Gastroesophageal sphincter (tissue), 4 donors: ENCODE measurements at places on chromosomes 2 and 18. TPM values are rescaled to one million over a fixed set of nuclear protein-coding genes. Genes with fewer than 3 reads are reported as not detected.
A peak's percentile ranks its signal among the peaks of the same experiment; 100 is the strongest.

DNA sequence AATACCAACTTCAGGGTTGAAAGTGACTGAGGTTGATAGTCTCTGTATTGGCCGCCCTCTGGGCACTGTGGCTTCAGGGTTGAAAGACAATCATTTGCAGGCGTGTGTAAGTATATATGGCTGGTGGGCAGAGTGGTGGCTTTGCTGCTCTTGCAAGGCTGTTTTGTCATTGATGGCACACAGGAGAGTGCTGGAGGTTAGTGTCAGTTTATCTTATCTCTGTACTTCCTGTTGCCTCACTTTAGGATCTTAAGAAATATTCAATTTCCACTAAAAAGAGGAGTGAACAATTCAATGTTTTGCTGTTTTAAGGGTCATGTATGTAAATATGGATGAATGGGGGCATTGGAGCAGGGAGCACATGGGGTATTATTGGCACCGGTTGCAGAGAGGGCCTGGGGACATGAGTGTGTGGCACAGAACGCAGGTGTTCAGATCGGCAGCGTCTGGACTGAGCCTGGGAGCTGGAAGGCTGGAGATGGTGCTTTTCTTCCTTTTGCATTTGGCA lies 51.5 kb downstream of the NCK2 start:
- H3K4me3 ChIP-seq, result no peak overlapping the region
- ATAC-seq, result no peak
- H3K27ac ChIP-seq, result no peak overlapping the region
- H3K27me3 ChIP-seq, result no peaks in the 10 kb centered on the region
- H3K4me1 ChIP-seq, result peaks cover 10% of the 10 kb centered on the region

- H3K36me3 ChIP-seq, result no peaks in the 10 kb centered on the region
- peaks cover 11% of the 10 kb centered on the region for H3K27me3 ChIP-seq
- H3K27ac ChIP-seq, result no peak overlapping the region
- H3K4me3 ChIP-seq, result no peak overlapping the region
Measured at GRCh38 chr2:10864861-10865636, 46.7 kb upstream of the KCNF1 start.

- no peaks in the 10 kb centered on the region for H3K4me1 ChIP-seq
- no peak overlapping the region for H3K4me3 ChIP-seq
- no peak for ATAC-seq
Measured at GRCh38 chr2:161243905-161244304, 64.3 kb upstream of the PSMD14 start.

- no peak overlapping the region for H3K27ac ChIP-seq
- H3K4me3 ChIP-seq, result no peak overlapping the region
Measured at GRCh38 chr2:47891369-47892337, 14.6 kb downstream of the FBXO11 start.

DNA sequence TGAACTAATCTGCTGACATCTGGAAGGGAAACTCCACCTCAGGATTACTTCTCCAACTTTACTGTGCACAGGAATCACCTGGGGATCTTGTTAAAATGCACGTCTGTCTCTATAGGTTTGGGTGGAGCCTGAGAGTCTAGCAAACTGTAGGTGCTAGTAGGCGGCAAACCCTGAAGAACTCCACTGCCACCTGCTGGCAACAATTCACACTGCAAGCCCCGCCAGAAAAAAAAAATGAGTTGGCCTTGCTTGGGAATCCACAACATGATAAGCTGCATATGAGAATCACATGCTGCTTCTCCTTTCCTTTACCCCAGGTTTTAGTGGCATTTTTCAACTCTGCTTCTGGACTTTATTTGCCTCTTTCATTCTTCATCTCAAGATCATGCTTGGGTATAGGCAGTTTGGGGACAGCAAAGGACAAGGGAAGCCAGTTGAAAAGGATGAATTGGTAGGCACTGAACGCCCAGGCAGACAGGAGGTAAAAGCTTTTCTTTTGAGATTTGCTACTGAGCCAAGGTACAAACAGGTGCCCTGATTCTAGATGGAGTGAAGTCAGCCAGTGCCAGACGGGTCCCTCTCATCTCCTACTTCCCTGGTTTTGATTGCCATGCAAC lies 88.8 kb downstream of the VIT start:
- H3K36me3 ChIP-seq, result no peaks in the 10 kb centered on the region
- H3K4me1 ChIP-seq, result peaks cover 13% of the 10 kb centered on the region
- no peaks in the 10 kb centered on the region for H3K27me3 ChIP-seq
- no peak overlapping the region for H3K4me3 ChIP-seq

- H3K36me3 ChIP-seq, result no peaks in the 10 kb centered on the region
- peaks cover 4% of the 10 kb centered on the region for H3K27me3 ChIP-seq
- no peaks in the 10 kb centered on the region for H3K4me1 ChIP-seq
Measured at GRCh38 chr2:240620149-240620731, 5.0 kb upstream of the GPR35 start.

DNA sequence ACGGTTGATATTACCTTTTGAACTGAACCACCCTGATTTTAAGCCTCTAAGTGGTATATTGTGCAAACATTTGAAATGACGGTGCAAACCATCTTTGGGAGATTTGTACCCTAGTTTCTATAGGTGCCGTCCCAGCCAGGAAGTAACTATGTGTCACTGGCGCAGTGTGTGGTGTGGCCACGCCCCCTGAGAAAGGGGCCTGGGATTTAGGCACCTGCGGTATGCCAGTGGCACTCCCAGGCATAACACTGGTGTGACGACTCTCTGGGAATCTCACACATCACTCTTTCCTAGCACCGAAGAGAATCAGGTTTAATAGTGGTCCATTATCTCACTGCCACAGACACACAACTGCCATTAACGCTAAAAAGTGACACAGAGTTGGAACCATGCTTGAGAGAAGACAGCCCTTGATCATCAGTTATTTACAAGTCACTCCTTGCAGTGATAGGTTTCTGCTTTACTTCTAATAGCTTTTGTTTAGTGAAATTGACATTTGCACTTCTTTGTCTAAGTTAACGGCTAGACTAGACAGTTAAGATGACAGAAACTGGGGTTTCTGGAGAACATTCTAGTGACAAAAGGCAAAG lies 11.1 kb downstream of the AQP4 start:
- H3K4me1 ChIP-seq, result no peaks in the 10 kb centered on the region
- no peak overlapping the region for H3K27ac ChIP-seq
- no peak overlapping the region for H3K4me3 ChIP-seq
- H3K36me3 ChIP-seq, result no peaks in the 10 kb centered on the region

GRCh38 chr2:18771212-18771611 lies 181.8 kb upstream of the NT5C1B start:
- H3K27me3 ChIP-seq, result no peaks in the 10 kb centered on the region
- H3K36me3 ChIP-seq, result no peaks in the 10 kb centered on the region
- no peak overlapping the region for H3K27ac ChIP-seq
- no peaks in the 10 kb centered on the region for H3K4me1 ChIP-seq
- no peak for ATAC-seq

DNA sequence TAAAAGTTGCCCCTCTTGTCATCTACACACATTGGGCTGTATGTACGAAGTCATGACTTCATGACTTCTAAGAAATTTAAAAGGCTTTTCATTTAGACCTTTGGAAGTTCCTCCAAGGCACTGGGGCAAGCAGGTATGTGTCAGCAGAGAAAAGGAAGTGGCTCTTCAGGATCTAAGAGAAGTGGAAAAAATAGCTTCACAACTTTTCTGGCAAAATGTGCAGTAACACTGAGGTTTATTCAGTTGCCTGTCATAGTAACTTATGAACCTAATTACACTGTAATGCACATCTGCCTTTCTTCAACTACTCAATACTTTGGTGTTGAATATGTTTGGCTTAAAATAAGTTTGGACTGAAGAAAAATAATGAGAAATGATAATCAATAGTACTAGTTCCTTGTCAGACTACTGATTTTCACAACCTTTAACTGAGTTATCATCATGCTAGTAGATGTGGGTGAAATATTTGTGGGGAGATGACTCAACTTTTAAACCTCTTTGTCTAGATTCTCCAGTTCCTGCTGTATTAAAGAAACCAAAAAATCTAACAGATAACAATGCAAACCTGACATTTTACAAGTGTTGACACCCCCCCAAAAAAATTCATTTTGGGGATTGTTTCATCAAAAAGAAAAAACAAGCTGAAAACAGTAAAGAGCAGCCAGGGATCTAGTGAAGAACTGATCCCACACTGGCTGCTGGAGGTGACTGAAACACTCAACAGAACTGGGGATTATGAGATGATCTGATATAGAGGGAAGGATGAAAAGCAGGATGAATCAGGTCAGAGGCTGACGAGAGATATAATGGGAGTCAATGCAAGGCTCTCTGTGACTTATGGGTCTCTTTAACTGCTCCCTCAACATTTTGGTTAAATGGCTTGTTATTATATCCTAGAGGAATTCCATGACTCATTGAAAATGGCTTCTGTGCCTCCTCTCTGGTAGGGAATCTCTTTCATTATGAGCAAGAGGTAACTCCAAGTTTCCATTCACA lies 84.6 kb downstream of the COLEC12 start:
- H3K27me3 ChIP-seq, result no peaks in the 10 kb centered on the region

DNA sequence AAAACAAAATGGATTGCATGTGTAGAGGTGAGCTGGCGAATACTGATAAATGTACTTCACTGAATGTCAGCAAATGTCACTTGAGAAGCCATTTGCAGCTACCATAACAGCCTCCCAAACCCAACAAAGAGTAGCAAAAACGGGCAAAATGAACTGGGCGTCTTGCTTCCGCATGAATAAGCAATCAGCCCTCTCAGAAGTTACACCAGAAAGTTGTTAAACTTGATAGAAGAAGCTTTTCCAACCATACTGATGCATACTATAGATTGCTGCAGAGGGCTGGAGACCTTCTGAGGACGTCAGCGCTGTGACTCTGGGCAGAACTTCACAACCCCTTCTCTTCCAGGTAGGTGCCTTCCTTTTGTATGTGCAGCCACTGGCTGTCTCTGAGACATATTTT lies 18.7 kb upstream of the SIX3 start:
- H3K27ac ChIP-seq, result no peak overlapping the region
- H3K27me3 ChIP-seq, result peaks cover 100% of the 10 kb centered on the region
- H3K36me3 ChIP-seq, result no peaks in the 10 kb centered on the region
- H3K4me3 ChIP-seq, result no peak overlapping the region
- peaks cover under 1% of the 10 kb centered on the region for H3K4me1 ChIP-seq

DNA sequence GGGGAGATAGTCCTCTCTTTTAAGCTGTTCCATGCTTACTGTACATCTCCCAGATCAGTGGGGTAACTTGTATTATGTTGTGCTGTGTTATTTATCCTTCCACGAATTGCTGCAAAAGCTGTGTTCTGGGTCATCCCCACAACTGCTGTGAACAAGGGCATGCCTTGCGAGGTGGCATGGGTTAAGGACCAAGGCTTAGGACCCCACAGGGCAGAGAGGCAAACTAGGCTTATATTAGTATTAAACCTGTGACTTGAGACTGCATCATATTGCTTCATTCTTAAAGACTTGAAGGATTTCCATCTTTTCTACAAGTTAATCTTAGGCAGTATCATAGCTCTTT lies 19.9 kb downstream of the RND3 start:
- peak overlapping the region; percentile 72 for H3K27ac ChIP-seq
- peaks cover 9% of the 10 kb centered on the region for H3K4me1 ChIP-seq
- no peak for ATAC-seq
- no peaks in the 10 kb centered on the region for H3K27me3 ChIP-seq
- H3K36me3 ChIP-seq, result peaks cover 39% of the 10 kb centered on the region
- H3K4me3 ChIP-seq, result no peak overlapping the region

GRCh38 chr2:68118816-68119215 lies 38.9 kb upstream of the PNO1 start:
- H3K36me3 ChIP-seq, result no peaks in the 10 kb centered on the region
- ATAC-seq, result no peak
- no peaks in the 10 kb centered on the region for H3K4me1 ChIP-seq

- H3K27ac ChIP-seq, result no peak overlapping the region
- H3K4me1 ChIP-seq, result no peaks in the 10 kb centered on the region
- H3K4me3 ChIP-seq, result no peak overlapping the region
Measured at GRCh38 chr2:53505826-53506225, 261.8 kb upstream of the CHAC2 start.

DNA sequence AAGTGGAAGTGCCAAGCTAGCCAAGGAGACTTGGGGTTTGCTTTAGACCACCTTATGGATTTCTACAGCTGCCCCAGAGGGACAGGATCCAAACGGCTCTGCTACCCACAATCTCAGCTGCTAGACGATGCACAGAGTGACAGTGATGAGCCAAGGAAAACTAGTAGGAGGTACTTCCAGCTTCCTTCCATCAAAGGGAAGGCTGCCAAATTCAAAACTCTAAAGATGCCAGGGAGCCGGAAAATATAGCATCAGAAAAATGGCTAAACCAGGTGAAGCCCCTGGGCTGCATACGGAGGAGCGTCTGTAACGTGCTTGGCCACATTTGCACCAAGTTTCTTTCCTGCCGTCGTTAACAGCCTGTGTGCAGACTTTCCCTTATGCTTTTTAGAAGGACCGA lies 245.5 kb upstream of the ZNF521 start:
- no peak overlapping the region for H3K4me3 ChIP-seq
- H3K27me3 ChIP-seq, result no peaks in the 10 kb centered on the region
- no peak overlapping the region for H3K27ac ChIP-seq
- no peak for ATAC-seq
- no peaks in the 10 kb centered on the region for H3K4me1 ChIP-seq

GRCh38 chr2:72914589-72915319 lies 2.6 kb upstream of the EMX1 start:
- no peak overlapping the region for H3K4me3 ChIP-seq
- peaks cover 100% of the 10 kb centered on the region for H3K27me3 ChIP-seq
- H3K36me3 ChIP-seq, result no peaks in the 10 kb centered on the region

Gene PLCD4
- 1.6 TPM for total RNA-seq

Gene ZNF2
- total RNA-seq, result 3.7 TPM

Gene L3MBTL4
- total RNA-seq, result 7.0 TPM

Gene NCOA1
- 46.7 TPM for total RNA-seq

Gene CFC1
- total RNA-seq, result not detected

Gene EPHA4
- total RNA-seq, result 34.2 TPM

Gene COX7A2L
- 85.3 TPM for total RNA-seq
